ENCODE measurements at places on chromosomes 4 and X.

DNA sequence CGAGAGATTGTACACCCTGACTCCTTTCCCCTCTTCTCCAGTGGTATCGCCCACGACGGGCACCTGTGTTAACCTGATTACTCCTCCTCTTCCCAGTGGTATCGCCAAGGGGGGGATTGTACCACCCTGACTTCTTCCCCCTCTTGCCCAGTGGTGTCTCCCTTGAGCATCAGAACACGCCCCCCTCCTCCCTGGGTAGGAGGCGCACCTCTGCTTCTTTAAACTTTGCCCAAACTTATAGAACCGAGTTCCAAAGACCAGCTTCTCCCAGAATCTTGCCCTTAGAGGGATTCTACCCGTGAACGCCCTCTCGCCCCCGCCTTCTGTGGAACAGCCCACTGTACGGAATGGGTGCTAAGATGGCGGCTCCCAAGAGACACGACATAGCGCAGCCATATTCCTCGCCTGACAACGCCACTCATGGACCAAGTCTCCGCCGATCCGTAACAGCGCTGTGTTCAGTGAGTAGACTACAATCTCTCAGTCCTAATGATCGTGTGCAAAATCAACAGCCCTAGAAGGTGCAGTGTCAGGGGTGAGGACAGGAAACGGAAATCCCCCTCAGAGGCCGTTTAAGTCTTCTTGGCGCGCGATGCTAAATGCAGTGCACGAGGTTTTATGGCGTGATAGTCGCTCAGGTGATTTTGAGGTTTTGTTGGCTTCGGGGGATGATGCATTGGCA is 4.2 kb upstream of the ZNF157 start:
- peak; percentile 92 for DNase-seq

DNA sequence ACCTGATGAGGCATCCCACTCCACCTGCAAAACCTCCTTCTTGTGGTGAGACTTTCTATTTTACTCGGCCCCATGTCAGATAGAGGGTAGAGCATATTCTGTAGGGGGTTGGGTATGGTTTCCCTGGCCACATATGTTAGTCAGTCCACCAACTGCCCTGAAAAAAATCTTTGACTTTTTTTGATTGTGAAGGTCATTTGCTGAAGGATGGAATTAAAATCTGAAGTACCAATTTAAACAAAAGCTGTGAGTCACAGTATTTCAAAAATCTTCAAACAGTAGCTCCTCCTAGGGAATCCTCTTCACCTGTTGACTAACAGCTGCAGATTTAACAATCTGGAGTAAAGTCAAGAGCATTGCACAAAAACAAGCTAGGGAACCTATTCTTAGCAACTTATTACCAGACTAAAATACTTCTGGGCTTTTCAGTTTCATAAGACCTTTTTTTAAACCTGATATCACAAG is 8.0 kb upstream of the CCDC110 start:
- DNase-seq: no peak

GRCh38 chr4:119623025-119623424 is 5.6 kb downstream of the PDE5A start:
- DNase-seq: no peak

- no peak for DNase-seq
Observed at GRCh38 chrX:20685652-20686051, 418.9 kb upstream of the RPS6KA3 start.

DNA sequence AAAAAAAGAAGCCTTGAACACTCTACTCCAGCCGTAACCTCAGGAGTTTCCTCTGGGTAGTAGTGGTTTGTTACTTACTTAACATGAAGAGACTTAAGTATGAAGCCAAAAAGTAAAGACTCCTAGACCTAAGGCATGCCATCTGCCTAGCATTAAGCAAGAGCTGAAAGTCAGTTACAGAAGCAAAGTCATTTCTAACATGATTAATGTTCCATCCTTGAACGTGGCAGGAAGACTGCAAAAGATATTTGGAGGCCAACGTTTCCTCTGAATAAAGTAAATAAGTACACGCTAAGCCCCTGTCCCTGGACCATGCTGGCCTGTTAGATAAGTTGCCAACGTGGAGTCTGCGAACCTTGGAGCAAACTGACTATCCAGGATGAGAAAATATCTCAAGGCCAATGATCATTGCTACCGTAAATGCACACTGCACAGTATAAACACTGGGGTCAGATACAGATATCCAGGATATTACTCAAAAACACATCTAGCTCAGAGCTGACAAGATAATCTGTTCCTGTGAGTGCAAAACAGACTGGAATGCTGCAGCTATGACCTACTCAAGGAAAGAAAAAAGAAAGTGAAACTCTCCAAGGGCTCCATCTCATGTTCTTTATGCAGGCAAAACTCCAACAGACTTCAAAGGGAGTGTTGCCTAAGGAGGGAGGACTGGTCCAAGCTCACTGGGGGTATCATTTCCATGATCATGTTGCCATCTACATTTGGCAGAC is 255.8 kb downstream of the COL25A1 start:
- DNase-seq: no peak

GRCh38 chr4:168598191-168598590 is 101.3 kb downstream of the PALLD start:
- DNase-seq: no peak

GRCh38 chr4:99630857-99631360 is 26.7 kb downstream of the C4orf54 start:
- DNase-seq: no peak

- DNase-seq: no peak
Observed at GRCh38 chr4:145498430-145498829, 16.8 kb downstream of the SMAD1 start.

- peak; percentile 35 for DNase-seq
Observed at GRCh38 chr4:76767983-76768382, 130.0 kb downstream of the SOWAHB start.

GRCh38 chr4:3807822-3808496 is 41.8 kb downstream of the ADRA2C start:
- no peak for DNase-seq

DNA sequence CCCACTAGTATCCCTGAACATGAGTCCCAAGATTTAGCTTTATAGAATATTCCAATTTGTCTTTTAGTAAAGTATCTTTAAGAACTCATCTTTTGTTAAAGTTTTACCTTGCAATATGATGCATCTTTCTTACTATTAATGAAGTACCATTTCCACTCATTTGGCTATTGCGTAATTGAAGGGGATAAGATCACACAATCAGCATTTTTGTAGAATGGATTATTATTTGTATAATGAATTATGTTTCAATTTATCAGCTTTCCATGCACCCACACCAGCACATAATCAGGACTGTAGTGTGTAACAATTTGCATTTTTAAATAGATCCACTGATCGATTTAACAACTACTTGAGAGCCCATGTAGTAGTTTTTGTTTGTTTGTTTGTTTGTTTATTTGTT is 1364.9 kb upstream of the IGFBP7 start:
- DNase-seq: no peak

DNA sequence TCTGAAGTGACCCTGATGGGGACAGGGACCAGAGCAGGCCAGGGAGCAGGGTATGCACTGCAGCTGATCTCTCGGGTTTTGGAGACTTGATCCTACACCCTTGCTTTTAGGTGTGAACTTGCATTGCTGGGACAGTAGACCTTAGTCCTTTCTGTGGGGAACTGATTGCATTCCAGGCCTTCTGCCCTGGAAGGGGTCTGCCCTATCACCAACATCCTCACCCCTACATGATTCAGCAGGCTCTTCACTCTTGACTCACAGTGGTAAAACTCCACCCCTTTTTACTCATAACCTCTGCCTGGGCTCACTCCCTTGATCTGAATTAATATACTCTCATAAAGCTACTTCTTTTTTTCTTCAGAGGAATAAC is 6.6 kb upstream of the DDX60L start:
- DNase-seq: no peak

DNA sequence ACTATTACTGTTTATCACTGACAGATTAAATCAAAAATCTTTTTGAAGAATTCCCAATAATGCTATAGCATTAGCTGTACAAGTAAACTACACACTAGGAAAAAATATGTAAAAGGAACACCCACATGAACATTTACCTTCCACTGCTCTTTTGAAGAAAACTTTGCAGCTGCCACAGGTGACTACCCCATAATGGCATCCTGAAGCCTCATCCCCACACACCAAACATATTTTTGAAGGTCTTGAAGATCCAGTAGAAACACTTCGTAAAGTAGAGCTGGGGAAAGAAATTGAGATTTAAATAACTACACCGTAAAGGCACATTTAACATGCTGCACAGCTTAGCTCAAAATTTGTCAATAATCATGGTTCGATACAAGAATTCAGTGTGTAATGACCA is 182.4 kb downstream of the NR3C2 start:
- DNase-seq: no peak

GRCh38 chr4:44661940-44662622 is 10.7 kb upstream of the YIPF7 start:
- DNase-seq: no peak

DNA sequence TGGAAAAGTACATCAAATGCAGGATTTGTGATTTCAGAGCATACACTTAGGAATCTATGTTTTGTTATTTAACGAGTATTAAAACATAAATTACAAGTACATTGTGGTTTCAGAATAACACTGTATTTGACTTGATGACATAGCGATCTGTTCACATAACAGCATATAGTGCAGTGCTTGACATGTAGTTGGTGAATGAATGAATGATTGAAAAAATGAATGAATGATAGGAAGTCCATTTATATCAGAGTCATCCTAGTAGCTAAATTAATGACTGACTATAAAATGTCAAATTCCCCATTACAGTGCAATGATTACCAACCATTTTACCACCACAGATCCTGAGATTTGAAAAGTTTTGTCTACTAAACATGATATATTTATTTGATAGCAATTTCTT is 114.6 kb upstream of the FAT1 start:
- DNase-seq: no peak

DNA sequence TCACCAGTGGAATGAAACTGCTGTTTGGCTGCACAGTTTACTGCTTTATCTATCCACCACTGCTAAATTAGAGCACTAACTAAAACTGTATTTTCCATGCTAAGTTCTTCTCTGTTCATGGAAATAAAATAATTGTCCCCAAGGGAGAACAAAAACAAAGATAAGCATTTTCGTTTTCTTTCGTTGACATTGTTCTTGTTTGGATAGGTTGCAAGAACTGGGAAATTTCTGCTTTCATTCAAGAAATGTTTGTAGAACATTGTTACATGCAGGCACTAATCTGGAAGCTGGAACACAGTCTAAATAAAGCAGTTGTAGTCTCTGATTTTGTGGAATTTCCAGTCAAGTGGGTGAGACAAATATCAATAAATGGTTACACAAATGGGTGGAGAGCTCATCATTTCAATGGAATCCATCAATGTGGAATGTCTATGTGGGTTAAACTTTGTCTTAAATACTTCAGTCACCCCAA is 5.8 kb upstream of the CXCL8 start:
- DNase-seq: no peak

GRCh38 chr4:7675136-7675535 is 240.4 kb upstream of the PSAPL1 start:
- no peak for DNase-seq

DNA sequence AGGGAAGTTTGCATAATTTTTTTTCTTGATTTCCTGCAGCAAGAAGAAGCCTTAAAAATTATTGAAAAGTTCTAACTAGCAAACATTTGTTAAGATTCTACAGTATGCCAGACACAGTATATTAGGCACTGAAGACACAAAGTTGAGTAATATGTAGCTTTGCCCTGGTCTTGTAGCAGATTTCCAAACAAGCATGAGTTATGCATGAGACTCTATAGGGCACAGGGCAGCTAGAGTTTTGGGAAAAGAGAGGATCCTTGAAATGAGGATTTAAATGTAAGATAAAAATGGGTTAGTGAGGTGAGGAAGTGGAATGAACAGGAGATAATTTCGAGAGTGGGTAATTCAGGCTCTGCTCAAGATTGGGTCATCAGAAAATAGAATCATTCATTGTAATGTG is 8.6 kb upstream of the GPRIN3 start:
- DNase-seq: no peak

GRCh38 chrX:118325453-118325852 is 20.5 kb upstream of the WDR44 start:
- DNase-seq: no peak

DNA sequence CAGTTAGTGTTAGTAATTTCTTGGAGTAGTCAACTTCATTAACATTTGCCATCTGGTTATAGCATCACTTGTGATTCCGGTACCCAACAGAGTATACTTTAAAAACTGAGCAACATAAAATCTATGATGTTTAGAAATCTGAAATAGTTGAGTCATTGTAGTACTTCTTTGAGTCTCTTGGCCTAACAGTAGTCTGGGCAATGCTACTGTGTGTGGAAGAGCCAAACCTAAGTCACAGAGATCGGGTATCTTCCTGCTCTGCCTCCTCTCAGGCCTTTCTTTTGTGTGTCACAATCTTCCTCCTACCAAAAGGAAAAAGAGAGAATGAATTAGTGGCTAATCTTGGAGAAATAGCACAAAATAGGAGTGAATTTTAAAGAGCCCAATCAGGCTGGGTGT is 25.5 kb downstream of the DCUN1D4 start:
- DNase-seq: no peak

DNA sequence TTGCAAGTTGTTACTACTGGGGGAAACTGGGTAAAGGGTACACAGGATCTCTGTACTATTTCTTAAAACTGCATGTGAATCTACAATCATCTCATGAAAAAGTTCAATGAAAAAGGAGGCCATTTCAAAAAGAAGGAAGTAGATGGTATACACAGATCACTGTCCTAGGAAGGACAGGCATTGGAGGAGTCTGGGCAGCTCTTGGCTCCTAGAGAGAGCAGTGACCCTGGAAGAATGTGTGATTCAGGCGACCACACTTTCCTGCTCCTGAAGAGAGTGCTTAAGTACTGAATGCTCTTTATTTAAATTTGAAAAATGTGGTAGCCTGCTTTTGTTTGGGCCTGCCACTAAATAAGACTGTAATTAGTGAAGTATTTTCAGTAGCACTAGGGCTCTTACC is 318.1 kb upstream of the CASK start:
- peak; percentile 19 for DNase-seq

GRCh38 chr4:1354136-1354982 is 7.4 kb downstream of the UVSSA start:
- peak; percentile 48 for DNase-seq

GRCh38 chrX:76796311-76796710 is 368.8 kb downstream of the MAGEE1 start:
- DNase-seq: no peak

DNA sequence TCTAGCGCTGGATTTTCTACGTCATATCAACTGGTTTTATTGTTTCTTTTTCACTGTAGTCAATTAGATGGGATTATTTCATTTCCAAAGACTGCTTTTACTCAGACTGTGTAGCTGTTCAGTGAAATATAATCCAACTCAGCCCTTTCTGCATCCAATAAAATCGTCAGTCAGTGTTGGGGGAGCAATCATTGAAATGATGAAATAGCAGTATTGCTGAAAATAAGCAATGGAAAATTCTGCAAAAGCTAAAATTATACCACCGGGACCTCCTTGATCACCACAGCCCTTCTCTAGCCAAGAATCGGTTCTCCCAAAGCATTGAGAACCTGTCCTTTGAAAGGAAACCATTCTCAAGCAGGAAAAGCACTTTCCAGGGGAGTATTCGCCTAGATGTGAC is 243.1 kb upstream of the TENM3 start:
- DNase-seq: no peak

DNA sequence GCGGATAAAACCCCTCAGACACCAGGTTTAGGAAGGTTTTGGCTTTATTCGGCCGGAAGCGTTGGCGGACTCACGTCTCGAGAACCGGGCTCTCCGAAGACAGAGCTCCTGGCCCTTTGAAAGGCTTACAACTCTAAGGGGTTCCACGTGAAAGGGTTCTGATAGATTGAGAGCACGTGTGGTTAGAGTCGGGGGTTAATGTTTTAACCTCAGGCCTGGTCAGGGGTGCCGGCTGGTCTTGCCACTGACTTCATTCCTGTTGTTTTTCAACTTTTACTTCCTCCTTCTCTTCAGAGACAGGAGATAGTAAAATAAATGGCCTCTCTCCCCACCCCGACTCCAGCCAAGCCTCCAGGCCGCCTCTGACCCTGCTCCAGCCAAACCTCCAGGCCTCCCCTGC is 4.7 kb upstream of the ASMT start:
- DNase-seq: no peak

Data from ELF-1 (cell line).